ENCODE measurements at places on chromosomes 12 and 14. TPM values are rescaled to one million over a fixed set of nuclear protein-coding genes. Genes with fewer than 3 reads are reported as not detected.

- DNase-seq = peak; percentile 75
These were observed 102.7 kb downstream of the CMKLR1 start for GRCh38 chr12:108236366-108236765.

The RASSF3 gene
- total RNA-seq = 41.8 TPM

The KRT82 gene
- total RNA-seq = not detected

DNA sequence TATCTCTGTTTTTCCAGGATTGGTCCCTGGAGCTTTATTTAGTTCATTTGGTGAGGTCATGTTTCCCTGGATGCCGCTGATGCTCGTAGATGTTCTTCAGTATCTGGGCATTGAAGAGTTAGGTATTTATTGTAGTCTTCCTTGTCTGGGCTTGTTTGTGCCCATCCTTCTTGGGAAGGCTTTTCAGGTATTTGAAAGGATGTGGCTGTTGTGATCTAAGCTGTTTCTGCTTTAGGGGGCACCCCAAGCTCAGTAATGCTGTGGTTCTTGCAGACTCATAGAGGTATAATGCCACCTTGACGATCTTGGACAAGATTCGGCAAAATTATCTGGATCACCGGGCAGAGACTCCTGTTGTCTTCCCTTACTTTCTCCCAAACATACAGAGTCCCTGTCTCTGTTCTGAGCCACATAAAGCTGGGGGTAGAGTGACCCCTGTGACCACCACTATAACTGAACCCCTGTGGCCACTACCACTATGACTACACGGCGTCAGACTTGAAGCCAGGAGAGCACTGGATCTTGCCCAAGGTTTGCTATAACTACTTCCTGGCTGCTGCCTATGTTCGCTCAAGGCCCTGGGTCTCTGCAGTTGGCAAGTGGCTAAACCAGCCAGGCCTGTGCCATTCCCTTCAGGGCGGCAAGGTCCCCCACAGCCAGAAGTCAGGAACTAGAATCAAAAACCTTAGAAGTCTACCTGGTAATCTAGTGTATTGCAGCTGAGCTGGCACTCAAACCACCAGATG, 40.9 kb downstream of the FGD4 start:
- DNase-seq = no peak

DNA sequence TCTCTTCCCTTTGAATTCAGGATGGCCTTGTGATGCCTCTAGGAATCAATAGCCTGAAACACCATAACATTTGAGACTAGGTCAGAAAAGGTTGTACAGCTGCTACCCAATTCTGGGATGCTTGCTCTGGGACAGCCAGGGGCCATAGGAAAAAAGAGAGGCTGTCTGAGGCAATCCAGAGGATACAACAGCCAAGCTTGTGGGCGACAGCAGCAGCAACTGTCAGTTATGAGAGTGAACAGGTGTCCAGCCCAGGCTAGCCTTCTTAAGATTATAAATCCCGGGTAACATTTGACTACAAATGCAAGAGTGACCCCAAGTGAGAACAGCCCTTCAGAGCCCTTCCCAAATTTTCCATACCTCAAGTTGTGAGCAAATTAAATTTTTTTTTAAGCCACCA, 11.1 kb downstream of the DCN start:
- DNase-seq = no peak

GRCh38 chr14:100740196-100740825, 13.6 kb downstream of the DLK1 start:
- no peak for DNase-seq

GRCh38 chr12:115387467-115387901, 703.5 kb upstream of the TBX3 start:
- no peak for DNase-seq

- DNase-seq = no peak
These were observed 69.4 kb upstream of the ACTN1 start for GRCh38 chr14:69048456-69048855.

GRCh38 chr12:28948685-28949084, 200.4 kb upstream of the FAR2 start:
- no peak for DNase-seq

DNA sequence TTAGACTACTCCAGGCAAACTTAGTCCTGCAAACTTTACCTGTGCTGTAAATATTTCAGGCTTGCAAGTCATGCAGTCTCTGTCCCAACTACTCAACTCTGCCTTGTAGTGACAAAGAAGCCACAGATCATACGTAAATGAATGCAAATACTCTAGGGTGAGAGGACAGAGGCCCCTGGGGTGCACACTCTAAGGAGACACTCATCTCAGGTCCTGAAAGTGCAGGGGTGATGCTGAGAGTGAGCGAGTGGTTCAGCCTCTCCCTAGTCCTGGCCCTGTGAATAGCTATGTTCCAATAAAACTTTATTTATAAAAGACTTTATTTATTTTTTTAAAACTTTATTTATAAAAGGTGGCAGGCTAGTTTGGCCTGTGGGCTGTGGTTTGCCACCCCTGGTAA, 34.9 kb downstream of the HCAR2 start:
- DNase-seq = no peak

DNA sequence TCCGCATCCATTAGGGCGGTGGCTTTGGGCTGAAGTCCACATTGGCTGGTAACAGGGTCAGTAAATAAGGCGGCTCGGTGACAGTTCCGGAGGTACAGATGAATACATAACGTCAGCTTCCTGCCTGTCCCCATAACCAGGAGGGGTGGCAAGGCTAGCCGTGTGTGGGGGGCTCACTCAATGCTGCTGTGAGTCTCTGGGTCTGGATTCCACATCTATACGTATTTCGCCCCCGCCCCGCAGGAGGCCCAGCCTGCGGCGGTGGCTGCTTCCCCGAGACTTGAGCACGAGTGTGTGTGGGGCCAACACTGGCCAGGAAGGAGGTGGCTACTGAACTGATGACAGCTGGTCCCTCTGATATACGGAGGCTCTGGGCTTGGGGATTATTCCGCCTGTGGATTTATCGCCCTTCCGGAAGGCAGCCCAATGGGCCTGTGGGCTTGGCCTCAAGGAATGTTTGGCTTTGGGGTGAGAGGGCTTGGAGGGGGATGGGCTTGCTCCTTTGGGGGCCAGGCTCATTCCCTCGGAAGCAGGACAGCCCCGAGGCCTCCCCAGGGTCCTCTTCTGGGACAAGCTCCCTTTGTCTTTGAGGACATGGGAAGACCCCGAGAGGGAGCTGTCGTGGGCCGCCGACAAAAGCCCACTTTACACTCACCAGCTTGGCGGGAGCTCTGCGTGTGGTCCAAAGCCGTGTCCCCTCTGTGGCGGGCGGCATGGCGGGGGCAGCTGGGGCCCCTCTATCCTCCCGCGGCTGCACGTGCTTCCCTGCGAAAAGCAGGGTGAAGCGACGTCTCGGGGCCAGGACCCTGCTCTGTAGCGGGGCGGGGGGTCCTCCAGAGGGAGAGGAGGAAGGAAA, 82.1 kb downstream of the KIF26A start:
- DNase-seq = no peak

The C1RL gene
- 3.9 TPM for total RNA-seq

DNA sequence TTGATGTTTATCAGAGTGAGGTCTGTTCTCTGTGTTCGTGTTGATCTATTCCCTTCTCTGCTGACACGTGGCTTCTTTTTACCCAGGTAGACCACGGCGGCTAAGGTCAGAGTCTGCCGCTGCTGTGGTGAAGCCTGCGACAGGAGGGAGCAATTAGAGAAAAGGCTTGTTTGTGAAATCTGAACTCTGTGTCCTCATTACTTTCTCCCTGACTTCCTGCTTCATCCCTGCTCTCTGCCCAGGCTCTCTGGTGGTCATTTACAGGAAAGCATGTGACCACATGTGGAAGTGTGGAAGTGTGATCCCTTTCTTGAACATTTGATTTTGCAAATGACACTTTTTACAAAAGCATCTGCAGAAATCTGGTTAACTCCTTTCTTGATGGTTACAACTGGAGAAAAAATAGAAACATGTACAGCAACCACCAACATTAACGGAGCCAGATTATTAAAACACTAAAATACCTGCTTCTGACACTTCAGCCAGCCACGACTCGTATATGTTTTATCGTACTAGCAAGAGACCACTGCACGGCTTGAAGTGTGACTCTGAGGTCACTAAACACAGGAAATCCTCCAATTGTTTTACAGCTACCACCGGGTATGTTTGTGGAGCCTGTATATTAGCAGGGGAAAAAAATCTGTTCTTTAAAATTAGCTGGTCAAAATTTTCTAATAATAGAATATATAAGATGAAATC, 388.6 kb upstream of the TMPO start:
- no peak for DNase-seq

DNA sequence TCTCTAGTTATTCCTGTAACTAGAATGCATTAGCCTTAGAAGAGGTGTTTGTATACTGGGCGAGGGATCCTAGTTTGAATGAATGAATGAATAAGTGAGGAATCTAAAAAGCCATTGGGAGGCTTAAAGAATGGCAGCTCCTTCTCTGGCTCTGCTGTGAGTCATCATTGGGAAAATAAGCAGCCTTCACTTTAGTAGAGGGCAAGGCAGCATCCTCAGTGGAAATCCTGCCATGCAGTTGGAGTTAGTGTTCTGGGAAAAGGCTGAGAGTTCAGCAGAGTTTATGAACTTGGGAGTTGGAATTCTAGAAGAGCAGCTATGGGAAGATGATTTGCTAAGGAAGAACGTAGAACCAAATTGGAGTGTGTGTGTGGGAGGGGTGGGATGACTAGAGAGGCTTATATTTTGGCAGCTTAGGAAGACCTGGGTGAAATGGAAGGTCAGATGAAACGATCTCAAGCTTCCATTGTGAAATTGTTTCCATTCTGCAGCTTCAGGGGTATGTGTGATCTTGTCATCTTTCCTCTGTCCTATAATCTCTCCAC, 120.8 kb downstream of the PTCSC3 start:
- DNase-seq = no peak

DNA sequence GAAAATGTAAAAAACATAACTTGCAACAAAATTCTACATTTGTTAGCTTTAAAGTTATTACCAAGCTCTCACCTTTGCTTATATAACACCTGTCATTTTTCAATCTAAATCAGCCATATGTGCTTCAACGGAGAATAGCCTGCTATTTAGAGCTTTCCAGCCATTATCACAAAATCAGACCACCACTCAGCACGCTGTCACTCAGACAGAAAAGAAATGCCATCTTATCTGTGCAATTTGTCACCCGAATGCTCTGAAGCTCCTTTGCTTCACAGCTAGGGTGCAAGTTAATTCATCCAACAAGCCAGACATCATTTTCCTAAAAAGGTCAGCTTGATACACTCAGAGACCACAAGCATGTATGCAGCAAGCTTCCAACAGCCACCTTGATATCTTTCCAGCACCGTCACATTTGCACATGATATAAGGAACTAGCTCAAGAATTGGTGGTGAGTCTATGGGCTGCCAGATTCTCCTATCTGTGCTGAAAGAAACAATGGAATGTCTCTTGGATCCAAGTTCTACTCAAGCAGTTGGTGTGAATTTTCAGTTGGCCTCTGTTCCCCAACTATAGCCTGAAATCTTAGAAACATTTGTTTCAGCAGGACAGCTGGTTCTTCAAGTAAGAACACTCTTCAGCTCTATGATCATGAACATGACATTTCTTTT, 20.0 kb upstream of the IFNG-AS1 start:
- no peak for DNase-seq

The AICDA gene
- total RNA-seq = not detected

GRCh38 chr14:76486251-76486743, 110.4 kb downstream of the ESRRB start:
- DNase-seq = no peak

DNA sequence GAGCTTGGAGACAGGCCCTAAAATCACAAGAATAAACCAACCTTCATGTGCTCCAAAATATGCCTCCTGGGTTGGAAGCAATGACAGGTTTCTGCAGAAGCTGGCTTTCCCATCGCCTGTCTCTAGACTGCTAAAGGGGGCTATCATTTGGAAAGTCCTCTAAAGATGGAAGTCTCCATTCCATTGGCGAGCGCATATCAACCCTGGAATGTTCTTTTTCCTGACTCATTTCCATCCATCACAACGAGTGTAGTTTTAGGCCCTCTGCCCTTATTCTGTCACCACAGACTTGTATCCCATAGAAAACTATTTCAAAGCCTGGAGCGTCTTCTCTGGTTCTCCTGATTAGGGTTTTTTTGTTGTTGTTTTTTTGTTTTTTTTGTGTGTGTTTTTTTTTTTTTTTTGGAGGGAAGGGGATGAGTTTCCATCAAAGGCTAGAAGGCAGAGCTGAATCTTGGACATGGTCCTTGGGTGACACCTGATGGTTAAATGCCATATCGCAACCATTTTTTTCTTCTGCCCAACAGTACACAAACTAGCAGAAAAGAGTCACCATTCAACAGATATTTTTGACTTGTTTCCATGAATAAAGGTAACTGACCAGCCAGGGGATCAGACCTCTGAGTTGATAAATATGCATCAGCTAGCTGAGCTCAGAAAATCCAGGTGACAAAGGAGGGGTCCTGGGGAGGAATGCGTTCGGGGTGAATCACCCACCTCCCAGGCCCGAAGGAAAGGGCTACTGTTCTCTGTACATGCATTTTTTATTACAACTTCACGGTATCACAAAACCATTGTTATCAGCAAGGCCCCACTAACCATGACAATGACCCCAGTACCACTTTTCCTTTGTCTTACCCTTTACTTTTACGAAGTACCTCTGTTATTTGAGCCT, 40.5 kb downstream of the KCNA5 start:
- peak; percentile 81 for DNase-seq

The SCNN1A gene
- total RNA-seq = 67.9 TPM

The KERA gene
- total RNA-seq = not detected

GRCh38 chr12:74945771-74946198, 263.9 kb downstream of the KCNC2 start:
- no peak for DNase-seq

DNA sequence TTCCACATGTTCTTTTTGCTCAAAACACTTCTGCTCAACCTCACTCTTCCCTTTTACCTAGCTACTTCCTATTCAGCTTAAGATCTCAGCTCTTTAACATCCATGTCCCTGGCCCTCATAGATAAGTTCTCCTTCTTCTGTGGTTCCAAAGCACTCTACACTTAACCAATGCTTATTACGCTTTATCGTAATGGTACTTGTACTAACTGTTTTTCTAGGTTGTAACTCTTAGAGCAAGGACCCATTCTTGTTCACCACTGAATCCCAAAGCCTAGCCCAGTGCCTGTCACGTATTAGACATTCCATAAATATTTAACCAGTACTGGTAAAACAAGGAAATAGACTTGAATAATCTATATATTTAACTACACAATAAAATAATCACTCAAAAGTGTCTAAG, 5.3 kb downstream of the SLC41A2 start:
- no peak for DNase-seq

DNA sequence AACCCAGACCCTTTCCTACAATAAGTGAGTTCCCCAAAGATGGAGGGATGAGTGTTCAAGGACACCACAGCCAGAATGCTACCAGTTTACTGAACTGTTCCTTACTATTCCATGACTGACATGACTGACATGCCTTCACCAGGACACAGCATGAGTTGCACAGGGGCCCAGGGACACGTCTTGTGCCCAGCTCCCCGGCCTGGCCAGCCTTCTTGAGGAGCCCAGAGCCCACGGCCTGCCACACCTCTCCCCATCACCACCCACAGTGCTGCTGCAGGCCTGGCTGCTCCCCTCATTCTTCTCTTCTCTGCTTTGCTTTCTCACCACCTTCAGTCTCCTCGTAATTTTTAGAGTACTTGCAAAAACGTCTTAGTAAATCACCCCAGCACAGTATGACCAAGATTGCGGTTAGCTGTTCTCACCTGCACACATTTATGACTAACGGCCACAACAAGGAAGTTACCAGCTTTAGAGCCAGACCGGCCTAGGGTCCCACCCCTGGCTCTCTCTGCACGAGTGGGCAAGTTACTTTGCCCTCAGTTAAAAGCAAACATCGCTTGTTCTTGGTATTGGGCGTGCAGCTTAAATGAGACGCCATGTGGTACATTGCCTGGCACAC, 18.5 kb downstream of the PPP2R5E start:
- DNase-seq = no peak
